ENCODE measurements at places on chromosomes 5 and 9. TPM values are rescaled to one million over a fixed set of nuclear protein-coding genes. Genes with fewer than 3 reads are reported as not detected.

The PPIC gene
- polyA plus RNA-seq, result 92.3 TPM

The EQTN gene
- polyA plus RNA-seq, result 0.13 TPM

The PCA3 gene
- 6.1 TPM for polyA plus RNA-seq

The RNF20 gene
- 28.6 TPM for polyA plus RNA-seq

The TMC1 gene
- 0.66 TPM for polyA plus RNA-seq

Data from urinary bladder (tissue), 4 donors.